ENCODE measurements at places on chromosomes 4 and X.

- no peak for DNase-seq
Observed at GRCh38 chr4:1460967-1461868, 55.0 kb upstream of the NKX1-1 start.

- no peak for DNase-seq
Observed at GRCh38 chr4:148344941-148345340, 97.3 kb downstream of the NR3C2 start.

- no peak for DNase-seq
Observed at GRCh38 chr4:111074523-111075114, 451.7 kb upstream of the PITX2 start.

DNA sequence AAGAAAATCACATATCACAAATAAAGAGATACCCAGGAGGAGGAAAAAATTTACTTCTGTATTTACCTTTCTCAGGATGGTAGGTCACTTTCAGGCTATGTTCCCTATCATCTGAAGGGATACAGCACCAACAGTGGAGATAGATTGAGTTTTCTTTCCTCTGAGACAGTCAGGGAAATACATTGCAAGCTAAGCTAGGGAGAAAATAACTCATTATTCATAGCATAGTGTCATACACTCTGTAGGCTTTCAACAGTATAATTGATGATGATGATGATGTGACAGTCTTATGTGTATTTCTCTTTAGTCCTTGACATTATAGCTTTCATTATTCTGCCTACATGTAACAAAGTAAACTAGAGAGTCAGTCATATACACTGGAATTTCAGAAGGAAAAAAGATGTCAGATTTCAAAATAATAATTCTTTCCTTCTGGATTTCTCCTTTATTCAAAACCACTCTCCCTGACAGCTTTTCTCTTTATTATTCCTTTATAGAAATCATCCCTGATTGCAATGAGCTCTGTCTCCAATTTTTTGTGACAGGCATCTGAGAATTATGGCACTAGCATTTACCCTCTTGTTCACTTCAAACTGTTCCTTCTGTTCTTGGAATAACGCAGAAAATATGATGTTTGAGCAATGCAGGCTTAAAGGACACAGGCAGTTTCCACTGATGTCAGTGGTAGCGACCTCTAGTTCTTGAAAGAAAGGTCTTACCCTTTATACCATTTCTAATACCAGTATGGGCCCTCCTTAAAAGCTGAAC lies 169.1 kb upstream of the EPHA5 start:
- DNase-seq, result no peak

DNA sequence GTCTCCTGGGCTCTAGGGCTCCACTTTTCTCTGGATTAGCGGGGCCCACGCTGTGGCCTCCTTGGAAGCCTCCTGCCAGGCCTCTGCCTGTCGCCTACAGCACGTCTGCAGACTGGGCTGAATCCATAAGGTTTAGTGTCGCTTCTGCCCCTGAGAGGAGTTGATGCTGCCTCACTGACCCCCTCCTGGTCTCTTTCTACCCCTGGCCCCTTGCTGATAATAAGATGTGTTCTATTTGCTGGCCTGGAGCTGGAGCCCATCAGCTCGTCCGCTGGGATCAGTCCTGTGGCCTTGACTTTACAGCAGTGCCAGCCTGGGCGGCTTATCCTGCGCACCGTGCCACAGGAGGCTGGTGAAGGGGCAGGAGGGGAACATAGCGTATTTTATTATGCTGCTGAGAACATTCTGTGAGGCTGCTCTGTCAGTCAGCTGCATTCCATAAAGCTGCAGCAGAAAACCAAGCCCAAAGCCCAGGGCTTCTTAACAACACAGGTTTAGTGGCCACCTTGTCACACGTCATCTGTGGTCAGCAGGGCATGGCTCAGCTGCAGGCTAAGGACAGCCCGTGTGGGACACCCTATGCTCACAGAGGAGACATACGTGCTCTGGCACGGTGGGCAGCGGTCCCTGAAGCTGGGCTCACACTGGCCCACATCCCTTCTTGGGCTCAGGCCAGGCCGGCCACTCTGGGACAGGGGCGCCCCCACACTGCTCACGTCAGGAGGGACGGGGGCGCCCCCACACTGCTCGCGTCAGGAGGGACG lies 29.3 kb upstream of the HGFAC start:
- no peak for DNase-seq

- DNase-seq, result no peak
Observed at GRCh38 chr4:140686796-140687195, 69.4 kb downstream of the TBC1D9 start.

DNA sequence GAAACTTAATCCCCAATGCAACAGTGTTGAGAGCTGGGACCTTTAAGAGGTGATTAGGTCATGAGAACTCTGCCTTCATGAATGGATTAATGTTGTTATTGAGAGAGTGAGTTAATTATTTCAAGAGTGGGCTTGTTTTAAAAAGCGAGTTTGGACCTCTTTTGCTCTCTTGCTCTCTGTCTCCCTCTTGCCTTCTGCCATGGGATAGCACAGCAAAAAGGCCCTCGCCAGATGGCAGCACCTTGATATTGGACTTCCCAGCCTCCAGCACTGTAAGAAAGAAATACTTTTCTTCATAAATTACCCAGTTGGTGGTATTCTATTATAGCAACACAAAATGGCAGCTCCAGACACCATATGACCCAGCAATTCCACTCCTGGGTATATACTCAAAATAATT lies 7.0 kb upstream of the ATP6AP2 start:
- DNase-seq, result no peak

GRCh38 chr4:134687646-134688628 lies 486.3 kb upstream of the PABPC4L start:
- no peak for DNase-seq

GRCh38 chr4:86894455-86894854 lies 2.2 kb upstream of the C4orf36 start:
- DNase-seq, result no peak

DNA sequence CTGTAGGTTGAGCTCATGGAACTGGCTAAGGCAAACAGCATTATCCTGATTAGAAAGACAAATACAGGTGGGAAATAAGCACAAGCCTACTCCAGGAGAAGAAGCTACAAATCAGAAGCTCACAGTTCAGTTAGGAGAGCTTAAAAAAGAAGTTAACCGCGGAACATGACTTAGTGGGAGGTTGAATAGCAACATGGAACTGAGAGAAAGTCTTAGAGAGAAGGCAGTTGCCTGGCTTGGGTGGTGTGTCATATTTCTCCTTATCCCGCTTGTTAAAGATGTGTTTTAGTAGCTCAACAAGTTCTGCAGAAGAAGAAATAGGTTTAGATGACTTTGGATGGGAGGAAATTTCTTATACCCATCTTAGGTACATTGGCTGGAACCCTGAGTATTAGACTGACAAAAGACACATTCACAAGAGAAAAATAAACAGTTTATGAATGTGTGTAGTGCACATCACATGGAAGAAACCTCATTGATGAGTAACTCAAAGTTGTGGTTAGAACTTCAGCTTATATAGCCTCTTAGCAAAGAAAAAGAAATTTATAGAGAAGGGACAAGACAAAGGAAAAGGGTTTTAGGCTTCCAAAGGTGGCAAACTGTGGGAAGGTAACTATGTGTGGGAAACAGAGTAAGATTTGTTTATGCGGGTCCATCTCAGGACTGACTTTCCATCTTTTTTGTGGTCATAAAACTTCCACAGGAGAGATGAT lies 37.4 kb upstream of the RXFP1 start:
- no peak for DNase-seq

- no peak for DNase-seq
Observed at GRCh38 chr4:165580351-165580905, 201.6 kb downstream of the CPE start.

- DNase-seq, result no peak
Observed at GRCh38 chr4:116520886-116521285, 564.5 kb downstream of the TRAM1L1 start.

- no peak for DNase-seq
Observed at GRCh38 chr4:157004279-157005161, 32.9 kb upstream of the PDGFC start.

GRCh38 chr4:84915396-84915780 lies 51.1 kb downstream of the WDFY3 start:
- DNase-seq, result no peak

- no peak for DNase-seq
Observed at GRCh38 chr4:77430847-77431246, 174.8 kb upstream of the CXCL13 start.

- no peak for DNase-seq
Observed at GRCh38 chr4:99061048-99061700, 27.4 kb downstream of the ADH5 start.

DNA sequence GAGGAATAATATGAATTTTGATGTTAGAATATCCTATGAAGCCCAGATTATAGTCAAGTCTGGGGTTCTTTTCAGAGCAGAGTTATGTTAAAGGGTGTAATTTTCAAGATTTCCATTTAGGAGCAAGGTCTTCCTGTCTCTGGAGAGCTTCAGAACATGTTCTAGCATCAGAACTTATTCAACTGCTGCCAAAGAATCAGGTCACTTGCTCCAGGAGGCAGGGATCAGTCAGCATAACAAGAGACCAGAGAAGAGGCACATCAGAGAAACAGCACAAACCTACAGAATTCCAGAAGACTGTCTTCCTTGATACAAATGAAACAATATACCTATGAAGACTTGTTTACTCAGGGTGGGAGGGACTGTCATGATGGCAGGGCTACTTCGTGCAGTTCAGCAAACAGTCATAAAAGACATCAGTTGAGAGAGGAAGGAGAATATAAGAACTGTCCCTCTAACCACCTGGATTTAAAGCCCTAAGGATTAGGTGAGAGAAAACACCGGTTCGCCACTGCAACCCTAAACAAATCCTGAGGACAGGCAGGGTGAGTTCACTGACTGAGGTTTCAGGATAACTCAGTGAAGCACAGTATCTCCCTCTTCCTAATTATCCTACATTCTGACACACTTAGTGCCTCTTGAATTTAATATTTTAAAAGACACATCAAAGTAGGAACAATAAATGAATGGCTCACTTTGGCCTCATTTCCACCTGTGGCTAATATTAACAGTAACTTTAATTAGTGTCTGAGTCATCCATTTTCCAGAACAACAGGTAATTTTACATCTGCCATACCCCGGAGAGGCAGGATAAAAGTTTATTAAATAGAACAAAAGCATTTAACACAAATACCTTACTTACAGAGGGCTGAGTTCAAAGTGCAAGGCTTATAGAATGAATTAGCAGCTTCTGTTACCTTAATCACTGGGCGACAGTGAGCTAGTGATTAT lies 93.0 kb downstream of the HDAC8 start:
- no peak for DNase-seq

DNA sequence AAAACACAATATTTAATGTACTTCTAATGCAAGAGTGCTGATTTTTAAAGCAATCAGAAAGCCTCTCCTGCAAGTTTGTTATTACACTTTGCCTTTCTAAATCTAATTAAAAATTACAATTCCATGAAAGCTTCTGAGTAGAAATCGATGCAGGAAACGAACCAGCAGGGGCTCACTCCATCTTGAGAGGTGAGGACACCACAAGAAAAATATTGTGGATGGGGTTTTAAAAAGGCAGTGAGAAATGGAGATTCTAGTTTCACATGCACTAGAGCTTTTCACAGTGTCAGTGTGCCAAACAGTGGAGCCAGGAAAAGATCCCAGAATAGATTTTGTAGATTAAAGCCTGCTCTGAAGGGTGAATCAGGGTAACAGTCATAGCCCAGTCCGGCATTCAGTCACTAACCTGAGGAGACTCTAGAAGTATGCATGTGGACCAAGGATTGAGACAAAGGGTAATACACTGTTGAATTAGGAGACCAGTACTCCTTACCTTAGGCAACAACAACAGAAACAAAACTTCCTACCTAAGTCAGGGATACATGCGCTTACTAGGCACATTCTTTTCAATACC lies 362.3 kb downstream of the NAF1 start:
- DNase-seq, result no peak

DNA sequence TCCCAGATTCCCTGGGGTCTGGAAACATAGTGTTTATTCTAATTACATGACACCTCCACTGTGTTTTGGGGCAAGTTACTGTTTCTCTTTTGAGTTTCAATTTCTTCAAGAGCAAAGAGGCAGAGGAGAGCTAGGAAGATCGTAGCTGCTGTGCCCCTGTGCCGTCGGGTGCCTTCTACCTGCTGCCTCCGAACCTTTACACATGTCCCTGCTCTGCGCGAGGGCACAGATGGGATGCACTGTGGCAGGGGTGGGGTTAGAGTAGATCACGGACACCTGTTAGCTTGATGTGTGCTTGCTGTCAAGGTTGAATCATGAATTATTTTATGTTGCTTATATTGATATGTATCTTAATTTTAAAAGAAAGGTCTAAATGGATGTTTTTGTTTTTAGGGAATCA lies 71.1 kb upstream of the MSANTD1 start:
- DNase-seq, result no peak

- DNase-seq, result no peak
Observed at GRCh38 chr4:105620640-105621323, 68.4 kb downstream of the ARHGEF38 start.
